ENCODE measurements at places on chromosomes 4 and X.

DNA sequence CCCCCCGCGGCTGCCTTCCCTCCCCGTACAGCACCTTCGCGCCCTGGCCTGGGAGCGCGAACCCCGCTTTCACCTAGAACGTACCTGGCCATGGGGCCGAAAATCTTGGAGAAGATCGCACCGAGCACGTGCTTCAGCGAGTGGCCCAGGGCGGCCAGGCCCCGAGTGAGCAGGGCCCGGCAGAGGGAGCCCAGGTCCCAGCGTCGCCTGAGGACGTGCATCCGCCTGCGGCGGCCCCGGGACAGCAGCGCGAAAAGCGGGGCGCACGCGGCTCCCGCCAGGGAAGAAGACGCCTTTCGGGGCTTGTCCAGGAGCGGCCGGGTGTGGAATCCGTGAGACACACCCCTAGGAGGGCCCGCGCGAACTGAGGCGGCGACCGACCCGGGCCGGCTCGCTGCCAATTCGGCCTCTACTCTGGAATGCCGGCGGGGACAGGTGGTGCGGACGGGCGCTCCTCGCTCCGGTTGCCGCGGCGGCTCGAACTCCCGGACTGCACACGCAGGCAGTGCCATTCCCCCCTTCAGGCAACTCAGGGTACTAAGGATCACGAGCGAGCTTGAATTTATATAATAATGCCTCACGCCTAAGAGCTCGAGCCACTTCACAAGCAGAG lies at the start of gene HS6ST2:
Gene HS6ST2 (minus strand): TSS at position 539 of the 613 bp plus-strand sequence.
- no peak for DNase-seq

- no peak for DNase-seq
These were observed 36.7 kb upstream of the NEUROG2 start for GRCh38 chr4:112552668-112553067.

DNA sequence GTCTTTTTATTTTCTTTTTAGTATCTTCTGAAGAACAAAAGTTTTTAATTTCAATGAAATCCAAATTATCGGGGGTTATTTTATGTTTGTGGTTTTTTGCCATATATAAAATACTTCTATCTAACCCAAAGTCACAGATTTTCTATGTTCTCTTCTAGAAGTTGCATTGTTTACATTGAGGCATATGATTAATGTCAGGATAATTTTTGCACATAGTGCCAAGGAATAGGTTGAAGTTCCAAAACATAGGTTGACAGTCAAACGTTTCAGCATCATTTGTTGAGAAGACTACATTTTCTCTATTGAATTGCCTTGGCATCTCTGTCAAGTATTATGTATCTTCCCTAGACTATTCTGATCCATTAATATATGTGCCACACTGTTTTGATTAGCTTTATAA lies 64.5 kb downstream of the ANKRD17 start:
- no peak for DNase-seq

DNA sequence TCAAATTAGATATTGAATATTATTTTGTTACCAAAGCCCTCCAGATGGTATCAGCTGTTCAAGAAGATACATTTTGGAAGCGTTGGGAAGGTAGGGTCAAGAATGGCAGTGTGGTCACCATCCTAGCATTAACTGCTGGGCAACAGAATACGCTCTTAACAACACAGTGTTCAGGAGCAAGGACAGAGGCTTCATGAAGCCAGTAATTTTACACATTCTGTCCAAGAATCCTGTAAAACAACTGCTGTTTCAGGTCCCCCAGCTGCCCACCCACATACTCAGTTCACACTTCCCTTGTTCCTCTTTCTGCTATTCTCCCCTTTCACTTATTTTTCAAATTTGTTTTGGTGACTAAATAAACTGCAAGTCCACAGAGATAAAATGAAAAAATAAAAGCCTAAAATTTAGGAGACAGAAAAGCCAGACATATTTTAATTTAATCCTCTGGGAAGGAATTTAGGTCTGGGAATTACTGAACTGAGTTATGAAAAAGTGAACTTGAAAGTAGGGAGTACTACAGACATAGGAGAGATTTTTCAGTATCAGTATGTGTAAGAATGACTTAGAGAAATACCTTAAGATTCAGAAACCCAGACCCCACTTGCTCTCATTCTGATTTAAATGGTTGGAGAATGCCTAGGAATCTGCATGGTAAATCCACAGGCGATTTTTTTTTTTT lies 406.7 kb downstream of the MAPK10 start:
- no peak for DNase-seq

- no peak for DNase-seq
These were observed 69.4 kb upstream of the MAGED1 start for GRCh38 chrX:51824061-51824460.

DNA sequence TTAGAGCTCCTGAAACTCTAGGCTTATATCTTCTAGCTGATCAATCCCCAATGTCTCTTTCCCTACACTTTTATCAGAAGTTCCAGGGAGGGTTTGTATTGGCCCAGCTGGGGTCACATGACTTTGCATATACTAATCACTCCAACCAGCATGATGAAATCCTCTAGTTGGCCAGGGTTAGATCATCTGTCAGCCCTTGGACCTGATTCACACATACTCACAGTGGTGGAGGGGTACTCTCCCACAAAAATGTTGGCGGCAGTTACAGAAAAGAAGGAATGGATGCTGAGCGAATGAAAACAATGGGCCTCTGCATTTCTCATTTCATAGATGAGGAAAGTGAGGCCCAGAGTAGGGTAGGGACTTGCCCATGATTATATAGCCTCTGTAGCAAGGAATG lies 151.1 kb downstream of the PJA1 start:
- no peak for DNase-seq

DNA sequence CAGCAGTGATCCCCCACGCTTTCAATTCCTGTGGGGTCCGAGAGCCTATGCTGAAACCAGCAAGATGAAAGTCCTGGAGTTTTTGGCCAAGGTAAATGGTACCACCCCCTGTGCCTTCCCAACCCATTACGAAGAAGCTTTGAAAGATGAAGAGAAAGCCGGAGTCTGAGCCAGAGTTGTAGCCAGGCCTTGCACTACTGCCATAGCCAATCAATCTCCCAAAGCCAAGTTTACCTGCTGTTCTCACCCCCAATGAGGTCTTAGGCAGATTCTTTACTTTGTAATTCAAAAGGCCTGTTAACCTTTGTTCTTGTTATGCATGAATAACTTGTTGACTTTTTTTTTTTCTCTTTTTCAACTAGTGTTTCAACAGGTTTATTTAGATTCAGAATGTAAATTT lies 4.0 kb downstream of the MAGEB2 start:
- no peak for DNase-seq

DNA sequence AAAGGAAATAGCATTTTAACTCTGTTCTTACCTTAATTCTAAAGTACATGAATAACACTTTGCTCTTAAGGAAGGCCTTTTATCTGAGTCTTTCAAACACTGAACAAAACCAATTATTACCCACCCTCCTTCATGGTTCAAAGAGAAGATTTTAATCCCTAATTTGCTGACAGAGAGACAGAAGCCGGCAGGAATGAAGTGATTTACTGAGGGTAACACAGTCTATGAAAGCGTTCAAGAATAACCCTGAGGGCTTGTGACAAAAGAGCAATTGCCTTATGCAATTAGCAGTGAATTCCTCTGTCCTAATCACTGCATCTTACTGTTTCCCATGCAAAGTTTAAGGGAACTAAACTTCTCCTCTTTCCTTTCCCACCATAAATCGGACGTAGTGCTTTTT lies 144.1 kb downstream of the PACRGL start:
- DNase-seq = no peak

- DNase-seq = no peak
These were observed 84.0 kb downstream of the LPAR4 start for GRCh38 chrX:78831523-78831922.
